Body of pancreas (tissue), 4 donors: ENCODE measurements at places on chromosomes 12 and 14. TPM values are rescaled to one million over a fixed set of nuclear protein-coding genes. Genes with fewer than 3 reads are reported as not detected.

SELPLG gene
- total RNA-seq: 2.3 TPM

DNA sequence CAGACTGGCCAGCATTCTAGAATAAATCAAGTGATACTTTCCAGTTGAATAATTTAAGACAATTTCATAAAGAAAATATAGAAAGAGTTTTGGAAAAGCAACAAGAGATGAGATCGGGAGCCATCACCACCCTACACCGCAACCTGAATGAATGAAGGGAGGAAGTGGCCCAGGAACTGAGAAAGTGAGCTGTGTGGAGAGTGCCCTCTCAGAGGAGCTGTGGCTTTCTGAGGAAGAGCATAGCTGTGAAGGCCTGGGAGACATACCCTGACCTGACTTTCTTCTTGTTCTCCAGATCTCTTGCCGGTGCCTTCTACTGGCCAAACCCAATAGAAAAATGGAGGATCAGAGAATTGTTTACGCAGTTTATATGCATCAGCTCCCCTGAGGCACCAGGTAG lies 79.3 kb upstream of the TSPAN8 start:
- no peak for DNase-seq

- no peak for DNase-seq
Measured at GRCh38 chr12:69519871-69520270, 49.7 kb downstream of the FRS2 start.

DNA sequence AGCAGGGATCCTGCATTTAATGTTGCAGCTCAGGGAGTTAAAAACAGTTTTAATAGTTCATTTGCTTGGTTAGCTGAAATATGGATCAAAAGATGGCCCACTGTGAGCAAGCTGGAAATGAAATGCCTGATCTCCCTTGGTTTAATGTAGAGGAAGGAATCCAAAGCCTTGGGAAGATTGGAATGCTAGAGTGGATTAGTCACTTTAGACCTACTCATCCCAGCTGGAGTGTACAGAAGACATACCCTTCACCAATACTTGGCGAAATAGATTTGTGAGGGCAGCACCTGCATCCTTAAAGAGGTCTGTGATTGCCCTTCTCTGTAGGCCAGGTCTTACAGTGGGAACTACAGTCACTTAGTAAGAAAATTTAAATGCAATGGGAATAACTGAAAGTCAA lies 58.0 kb upstream of the KRAS start:
- no peak for DNase-seq

RBP5 gene
- 1.3 TPM for total RNA-seq

DNA sequence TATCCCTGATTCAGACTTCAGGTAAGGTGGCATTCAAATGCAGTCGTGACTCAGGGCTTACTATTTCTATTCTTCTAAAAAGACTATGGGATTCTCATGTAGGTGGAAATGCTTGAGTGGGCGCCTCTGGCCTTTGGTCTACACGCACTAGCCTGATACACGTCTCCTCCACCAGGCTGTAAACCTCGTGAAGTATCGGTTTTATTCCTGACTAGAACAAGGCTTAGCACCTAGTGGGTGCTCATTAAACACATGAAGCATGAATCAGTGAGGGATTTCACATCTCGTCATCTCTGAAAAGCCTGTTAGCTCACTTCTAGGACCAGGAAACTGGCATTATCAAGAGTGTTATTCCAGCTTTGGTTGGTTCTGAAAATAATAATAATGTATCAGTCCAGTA lies 17.7 kb upstream of the HNF1A start:
- DNase-seq: no peak

DNA sequence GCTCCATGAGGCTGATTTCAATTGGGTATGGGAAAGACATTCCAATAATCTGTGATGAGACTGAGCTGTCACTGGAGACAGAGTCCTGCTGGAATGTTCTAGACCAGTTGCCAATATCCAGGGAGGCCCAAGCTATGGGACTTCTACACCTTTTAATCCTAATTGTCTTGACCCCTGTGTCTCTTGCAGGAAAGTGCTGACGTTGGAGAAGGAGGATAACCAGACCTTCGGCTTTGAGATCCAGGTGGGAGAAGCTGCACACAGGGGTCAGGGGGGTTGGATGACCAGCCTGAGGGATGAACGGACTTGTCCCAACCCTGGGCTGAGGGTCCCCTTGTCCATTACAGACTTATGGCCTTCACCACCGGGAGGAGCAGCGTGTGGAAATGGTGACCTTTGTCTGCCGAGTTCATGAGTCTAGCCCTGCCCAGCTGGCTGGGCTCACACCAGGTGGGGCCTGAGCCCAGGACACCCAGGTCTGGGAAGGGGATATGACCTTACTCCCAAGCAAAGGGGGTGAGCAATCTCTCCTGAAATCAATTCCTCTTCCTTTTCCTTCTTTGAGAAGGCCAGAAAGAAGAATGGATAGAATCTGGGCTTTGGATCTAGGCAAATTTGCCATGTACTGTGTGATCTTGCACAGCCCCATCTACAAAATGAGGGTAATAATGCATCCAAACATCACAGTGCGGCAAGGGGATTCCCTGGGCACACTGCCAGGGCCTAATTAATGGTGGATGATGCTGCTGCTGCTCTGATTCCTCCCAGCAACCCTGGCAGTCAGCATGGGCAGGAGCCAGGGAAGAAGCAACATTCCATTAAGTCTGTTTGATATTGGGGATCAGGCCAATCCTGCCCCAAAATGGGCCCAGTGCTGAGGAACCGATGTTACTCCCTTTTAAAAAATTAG lies 4.2 kb downstream of the TAMALIN start:
- no peak for DNase-seq

NOXRED1 gene
- 0.52 TPM for total RNA-seq

DNA sequence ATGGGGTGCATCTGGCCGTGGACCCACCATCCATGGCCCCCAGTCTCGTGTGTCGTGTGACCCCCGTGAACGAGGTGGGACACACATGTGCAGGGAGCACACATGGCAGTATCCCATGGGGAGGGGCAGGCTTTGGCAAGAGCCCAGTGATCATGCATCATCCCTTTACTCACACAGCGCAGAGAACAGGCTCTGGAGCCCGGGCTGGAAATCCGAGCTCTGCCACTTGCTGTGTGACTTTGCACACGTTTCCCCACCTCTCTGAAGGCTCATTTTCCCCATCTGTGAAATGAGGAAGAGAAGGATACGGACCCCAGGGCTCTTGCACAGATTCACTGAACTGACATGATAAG lies 119.9 kb downstream of the PHETA1 start:
- no peak for DNase-seq

DNA sequence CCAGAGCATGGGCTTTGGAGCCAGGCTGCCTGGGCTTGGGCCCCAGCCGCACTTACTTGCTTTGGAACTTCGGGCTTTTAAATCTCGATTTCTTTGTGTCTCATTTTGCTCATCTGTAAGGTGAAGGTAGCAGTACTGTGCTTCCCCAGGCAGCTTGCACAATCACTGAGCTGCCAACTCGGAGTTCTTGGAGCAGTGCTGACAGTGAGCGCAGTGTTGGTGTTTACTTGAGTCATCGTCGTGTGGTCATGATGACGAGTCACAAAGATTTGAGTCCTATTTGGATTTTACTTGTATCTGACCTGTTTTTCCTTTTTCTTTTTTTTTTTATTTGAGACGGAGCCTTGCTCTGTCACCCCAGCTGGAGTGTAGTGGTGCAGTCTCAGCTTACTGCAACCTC lies 31.3 kb upstream of the ATF1 start:
- DNase-seq: no peak

GRCh38 chr14:91095178-91095577 lies 18.7 kb upstream of the DGLUCY start:
- no peak for DNase-seq

- no peak for DNase-seq
Measured at GRCh38 chr12:89429528-89429927, 77.2 kb upstream of the DUSP6 start.

CLEC14A gene
- 9.9 TPM for total RNA-seq

CLEC7A gene
- 5.7 TPM for total RNA-seq

DNA sequence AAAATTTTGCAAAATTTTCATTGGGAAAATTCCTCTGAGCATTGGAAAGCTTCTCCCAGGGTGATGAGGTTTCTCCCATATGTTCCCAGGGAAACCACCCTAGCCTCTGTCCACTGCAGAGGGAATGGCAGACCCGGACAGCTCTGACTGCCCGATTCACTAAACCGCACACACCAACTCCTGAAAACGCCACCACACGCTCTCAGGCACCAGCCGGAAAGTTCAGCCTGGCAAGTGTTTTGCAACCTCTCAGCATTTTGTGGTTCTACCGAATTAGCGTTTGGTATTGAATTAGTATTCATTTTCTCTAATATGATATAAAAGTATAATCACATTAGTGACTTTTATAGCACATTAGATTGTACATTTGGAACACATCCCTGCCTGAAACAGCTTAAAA lies 213.4 kb downstream of the PHETA1 start:
- DNase-seq: no peak

DNA sequence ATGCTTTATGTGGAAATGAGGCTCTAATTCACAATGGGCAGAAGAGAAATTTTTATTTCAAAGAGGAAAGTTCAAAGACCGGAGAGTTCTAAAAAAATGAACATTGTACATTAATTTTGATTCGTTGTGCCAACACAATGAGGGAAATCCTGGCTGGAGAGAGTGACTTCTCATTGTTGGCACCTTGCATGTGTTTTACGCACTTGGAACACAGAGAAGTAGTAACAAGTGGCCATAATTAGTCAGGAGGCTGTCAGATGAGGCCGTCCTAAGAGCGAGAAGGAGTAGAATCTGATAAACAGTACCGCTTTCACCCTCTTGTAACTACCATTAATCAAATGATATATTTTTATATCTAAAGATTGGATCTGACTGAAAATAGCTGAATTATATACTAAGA lies 6.9 kb downstream of the LMO3 start:
- peak; percentile 49 for DNase-seq

CEP290 gene
- 22.6 TPM for total RNA-seq

DNA sequence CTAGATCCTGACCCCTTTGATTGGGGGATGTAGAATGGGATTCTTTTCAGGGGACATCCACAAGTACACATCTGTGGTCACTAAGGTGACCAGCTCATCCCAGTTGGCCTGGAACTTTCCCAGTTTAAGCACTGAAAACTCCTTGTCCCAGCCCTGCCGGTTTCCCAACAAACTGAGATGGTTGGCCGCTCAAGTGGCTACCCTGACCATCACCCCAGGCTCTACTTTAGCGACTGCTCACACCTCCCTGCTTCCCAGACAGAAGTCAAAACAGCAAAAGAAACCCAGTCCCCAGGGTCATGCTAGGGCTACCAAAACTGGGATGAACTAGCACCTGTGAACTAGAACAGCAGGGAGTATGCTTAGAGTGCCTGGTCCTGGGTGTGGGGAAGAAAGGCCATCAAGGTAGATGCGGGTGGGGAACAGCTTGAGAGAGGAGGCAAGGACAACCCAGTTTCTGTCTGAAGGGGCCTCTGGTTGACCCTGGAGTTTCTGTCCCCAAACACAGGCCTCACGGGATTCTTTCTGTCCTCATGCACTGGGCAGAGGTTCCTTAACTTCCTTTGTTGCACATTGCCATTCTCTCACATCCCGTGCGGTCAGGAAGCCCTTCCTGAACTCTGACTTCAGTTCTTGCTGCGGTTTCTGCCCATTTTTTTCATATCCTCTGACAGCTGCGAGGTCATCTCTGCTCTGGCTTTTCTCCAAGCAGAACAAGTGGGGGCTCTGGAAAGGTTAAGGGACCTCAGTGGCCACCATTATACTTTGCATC lies 1.6 kb downstream of the LTB4R start:
- no peak for DNase-seq

DNA sequence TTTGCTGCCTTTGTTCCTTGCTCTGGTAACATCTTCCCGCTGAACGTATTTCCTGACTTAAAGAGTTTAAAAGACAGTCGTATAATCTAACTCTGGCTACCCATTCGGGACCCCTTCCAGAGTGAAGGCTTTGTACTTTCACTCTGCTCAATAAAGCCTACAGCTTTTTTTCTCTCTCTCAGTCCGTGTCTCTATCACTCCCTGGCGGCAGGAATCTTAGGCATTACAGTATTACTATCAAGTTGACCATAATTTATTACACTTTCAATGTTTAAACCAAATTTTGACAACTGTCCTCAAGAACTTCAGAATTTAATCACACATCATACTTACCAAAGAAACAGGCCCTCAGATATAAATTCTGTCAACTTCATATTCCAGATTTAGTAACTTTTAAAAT lies 967.9 kb downstream of the FSCB start:
- DNase-seq: peak; percentile 25

GRCh38 chr12:53766881-53767280 lies 15.1 kb upstream of the CISTR start:
- no peak for DNase-seq

CCDC175 gene
- total RNA-seq: not detected
